ENCODE measurements at places on chromosomes 16 and 17.

- no peak for DNase-seq
These were observed 192.5 kb downstream of the ZNF423 start for GRCh38 chr16:49663081-49664065.

DNA sequence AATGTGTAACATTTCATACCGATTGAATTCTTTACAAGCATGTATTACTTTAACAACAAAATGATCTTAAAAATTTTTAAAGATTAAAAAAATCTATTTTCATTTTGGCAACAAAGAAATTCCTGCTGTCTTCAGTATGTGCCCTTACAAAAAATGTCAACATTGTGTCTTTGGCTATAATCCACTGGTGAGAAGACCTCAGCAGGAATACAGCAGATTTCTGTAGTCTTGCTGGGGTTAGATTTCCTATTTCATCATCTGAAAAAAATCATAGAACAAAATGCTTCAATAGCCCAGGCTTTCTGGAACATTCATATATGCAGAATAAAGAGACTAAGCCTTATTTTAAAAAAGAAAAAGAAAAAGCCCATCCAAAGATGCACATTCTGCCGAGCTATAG lies 129.1 kb upstream of the CA10 start:
- no peak for DNase-seq

GRCh38 chr17:28841901-28842281 lies 699 bp downstream of the FAM222B start:
- no peak for DNase-seq

DNA sequence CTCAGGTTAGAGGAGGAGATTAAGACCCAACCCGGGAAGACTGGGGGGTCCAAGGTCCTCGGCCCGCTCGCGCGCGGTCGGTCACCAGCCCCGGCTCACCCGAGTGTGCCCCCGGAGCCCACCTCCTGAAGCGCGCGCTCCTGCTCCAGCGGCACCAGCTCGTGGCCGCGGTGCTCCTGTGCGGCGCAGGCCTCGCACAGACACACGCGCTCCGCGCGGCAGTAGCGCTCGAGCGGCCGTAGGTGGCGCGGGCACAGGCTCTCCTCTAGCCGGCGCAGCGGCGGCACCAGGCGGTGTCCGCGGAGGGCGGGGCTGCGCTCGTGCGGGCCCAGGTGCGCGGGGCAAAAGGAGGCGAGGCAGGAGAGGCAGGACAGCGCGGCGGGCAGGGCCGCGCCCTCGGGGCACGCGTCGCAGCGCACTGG lies 618 bp downstream of the TRIM47 start:
- DNase-seq, result peak; percentile 71

GRCh38 chr16:11112723-11113348 lies 143.2 kb downstream of the SOCS1 start:
- no peak for DNase-seq

DNA sequence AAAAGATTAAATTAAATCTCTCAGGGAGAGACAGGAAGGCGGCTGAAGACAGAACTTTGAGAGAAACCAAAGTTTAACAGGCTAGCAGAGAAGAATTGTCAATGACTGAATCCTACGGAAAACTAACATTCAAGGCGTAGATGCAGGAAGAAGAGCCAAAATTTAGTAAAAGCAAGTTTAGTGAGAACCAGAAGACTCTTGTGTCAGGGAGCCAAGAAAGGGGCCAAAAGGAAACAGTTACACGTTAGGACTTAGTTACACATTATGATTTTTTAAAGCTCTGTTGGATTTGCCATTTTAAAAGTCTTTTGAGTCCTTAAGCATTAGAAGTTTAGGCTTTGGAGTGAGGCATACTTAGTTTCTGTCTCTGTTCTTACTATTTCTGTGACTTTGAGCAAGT lies 164.6 kb downstream of the CHD9 start:
- DNase-seq, result no peak

DNA sequence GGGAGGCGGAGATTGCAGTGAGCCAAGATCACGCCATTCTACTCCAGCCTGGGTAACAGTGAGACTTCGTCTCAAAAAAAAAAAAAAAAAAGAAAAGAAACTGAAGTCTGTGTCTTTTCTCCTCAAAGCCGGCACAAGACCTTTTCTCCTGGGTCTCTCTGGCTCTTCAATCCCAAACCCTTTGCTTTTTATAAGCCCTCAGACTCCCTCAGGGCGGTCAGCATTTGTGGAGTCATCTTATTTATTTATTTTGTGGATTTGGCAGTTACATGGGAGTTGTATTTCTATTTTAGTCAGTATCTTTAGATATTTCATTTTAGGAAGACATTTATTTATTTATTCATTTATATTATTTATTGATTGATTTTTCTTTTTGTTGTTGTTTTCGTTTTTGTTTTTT lies 57.7 kb upstream of the MAP3K14 start:
- DNase-seq, result no peak

DNA sequence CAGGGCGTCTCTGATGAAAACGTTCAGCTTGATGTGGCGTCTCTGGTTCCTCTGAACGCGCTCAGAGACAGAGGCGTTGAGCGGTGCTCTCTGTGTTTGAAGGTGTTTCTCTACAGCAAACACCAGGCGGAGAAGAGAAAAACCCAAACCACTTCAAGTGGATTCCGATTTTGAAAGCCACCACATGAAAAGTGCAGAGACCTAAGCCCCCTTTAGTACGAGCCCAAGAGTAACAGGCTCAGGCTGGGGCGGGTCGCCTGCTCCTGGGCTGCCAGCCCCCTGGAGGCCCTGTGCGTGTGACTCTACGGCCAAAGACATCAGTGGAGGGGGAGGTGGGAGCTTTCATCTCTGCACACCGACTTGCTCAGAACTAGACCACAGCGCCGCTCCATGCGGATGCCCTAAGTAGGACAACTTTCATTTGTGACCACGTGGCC lies 328.4 kb downstream of the MAF start:
- DNase-seq, result no peak

DNA sequence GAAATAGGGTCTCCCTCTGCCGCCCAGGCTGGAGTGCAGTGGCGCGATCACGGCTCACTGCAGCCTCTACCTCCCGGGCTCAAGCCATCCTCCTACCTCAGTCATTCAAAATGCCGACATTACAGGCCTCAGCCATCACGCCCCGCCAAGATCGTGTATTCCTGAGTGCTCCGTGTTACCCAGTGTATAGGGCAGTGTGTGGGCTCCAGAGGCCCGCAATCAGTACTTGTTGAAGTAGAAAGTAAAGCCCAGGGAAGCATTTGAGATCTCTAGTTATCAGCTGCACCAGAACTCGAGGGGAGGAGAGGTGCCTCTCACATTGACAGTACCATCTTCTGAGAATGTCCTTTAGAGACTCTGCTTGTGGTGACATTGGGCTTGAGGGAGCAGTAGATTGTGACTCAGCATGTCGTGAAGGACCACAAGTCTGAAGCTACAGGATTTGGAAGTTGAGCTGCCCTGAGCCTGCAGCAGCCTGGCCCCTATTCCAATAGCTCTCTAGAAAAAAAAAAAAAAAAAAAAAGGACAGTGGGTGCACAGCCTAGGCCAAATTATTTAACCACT lies 1.1 kb upstream of the PRPSAP1 start:
- no peak for DNase-seq

GRCh38 chr17:18119938-18120337 lies 11.4 kb downstream of the MYO15A start:
- no peak for DNase-seq

DNA sequence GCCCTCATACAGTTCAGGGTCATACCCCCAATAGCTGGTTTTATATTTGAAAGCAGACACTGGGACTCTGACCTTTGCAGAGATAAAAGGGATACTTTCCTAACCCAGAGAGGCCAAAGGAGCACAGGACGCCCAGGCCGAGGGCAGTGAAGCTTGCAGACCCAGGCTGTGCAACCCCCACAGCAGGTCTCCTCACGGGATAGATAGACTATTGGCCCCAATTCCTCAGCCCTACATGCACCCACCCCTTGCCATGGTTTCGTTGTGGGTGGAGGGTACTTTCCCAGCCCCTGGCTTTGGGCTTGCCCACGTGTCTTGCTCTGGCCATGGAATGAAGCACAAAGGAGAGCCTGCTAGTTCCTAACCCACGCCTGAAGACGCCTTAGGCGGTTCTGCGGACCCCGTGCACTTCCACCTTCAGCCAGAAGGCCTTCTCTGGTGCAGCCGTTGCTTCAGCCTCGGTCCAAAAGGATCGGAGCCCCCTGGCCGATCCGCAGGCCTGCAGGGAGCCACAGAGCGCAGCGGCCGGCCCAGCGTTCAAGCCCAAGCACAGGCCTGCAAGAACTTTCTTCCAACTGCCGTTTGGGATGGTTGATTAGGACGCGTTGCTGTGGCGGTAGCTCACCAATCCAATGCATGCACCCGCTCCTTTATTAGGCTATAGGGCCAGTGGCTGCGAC lies 9.8 kb upstream of the BRCA1 start:
- no peak for DNase-seq

- no peak for DNase-seq
These were observed 61.4 kb upstream of the IRX3 start for GRCh38 chr16:54347961-54348360.

GRCh38 chr16:1434644-1435592 lies 4.0 kb downstream of the PERCC1 start:
- no peak for DNase-seq

GRCh38 chr17:73319766-73320165 lies 8.0 kb upstream of the CDC42EP4 start:
- DNase-seq, result no peak

DNA sequence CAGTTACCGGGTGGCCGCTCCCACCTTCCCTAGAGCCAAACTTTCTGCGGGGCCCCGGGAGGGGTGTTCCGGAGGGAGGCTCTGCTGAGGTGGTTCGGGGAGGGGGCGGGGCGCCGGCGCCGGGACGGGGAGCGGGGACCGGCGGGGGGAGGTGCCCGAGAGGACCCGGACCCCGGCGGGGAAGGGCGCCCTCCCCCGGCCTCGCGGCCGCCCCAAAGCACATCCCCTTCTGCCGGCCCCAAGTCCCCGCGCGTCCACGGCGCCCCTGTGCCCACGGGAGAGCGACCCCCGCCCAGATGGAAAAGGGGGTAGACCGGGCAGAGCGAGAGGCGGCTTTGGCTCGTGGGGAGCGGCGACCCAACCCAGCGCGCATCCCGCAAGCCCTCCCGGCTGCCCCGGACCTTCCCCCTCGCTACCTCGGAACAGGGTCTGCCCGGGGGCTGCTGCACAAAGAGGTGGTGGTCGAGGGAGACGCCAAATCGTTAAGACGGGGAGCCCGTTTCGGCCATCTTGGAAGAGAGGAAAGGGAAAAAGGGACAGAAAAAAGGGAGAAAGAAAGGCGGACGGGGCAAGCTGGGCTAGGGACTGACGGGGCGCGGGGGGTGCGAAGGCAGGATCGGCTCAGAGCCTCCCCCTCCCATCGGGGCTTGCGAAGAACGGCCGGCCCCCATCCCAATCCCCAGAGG lies 530 bp downstream of the PCGF2 start:
- DNase-seq, result no peak

- no peak for DNase-seq
These were observed 105.5 kb downstream of the SPAG9 start for GRCh38 chr17:51015145-51015558.

DNA sequence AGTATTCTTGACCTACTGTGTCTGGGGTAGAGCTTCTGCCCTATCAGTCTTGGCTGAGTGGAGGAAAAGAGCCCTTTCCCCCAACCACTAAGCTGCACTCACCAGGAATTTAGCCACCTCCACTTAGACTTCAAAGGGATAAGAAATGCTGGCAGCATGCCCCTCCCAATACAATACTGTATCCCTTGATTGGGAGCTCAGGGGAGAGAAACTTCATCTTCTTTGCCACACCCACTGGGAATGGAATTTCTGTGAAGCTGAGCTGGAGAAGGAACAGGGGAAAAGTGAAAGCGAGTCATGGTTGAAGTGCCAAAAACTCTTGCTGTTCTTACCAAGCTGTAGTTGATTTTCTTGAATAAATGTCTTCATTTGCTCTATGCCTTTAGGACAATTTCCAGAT lies 68.8 kb downstream of the CEP112 start:
- no peak for DNase-seq

- DNase-seq, result no peak
These were observed 1196.6 kb downstream of the CDH11 start for GRCh38 chr16:63925221-63925620.

DNA sequence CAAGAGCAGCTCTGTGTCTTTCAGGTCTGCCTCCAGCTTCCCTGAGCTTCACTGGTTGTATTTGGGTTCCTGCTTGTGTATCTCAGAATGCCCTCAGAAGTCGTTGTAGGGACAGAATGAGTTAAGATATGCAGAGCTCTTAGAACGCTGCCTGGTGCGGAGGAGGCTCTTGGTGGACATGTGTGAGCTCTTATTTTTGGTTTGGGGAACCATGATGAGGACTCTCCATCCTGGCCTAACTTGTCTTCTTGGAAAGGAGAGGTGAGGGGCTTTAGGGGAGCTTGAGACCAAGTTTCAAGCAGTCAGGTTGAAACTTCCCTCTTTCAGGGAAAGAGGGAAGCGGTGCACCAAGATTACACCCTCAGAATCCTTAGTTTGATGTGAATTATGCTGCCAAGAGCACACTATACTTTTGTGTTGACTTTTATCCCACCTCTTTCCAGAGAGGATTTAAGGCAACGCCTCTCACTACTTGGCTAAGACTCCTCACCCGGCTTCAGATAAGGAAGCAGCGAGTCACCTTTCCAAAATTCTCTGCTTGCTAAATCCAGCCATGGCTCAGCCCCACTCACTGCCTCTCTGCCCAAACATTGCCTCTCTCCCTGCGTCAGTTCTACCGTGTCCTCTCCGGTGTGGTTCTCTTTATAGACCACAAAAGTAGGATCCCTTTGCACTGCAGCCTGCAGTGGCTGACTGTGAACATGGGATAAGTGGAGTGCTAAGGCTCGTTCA lies 12.7 kb downstream of the CDK5RAP3 start:
- DNase-seq, result no peak

GRCh38 chr16:67370661-67371060 lies 22.6 kb downstream of the TPPP3 start:
- DNase-seq, result no peak

GRCh38 chr17:35011671-35012216 lies 31.4 kb downstream of the LIG3 start:
- no peak for DNase-seq

DNA sequence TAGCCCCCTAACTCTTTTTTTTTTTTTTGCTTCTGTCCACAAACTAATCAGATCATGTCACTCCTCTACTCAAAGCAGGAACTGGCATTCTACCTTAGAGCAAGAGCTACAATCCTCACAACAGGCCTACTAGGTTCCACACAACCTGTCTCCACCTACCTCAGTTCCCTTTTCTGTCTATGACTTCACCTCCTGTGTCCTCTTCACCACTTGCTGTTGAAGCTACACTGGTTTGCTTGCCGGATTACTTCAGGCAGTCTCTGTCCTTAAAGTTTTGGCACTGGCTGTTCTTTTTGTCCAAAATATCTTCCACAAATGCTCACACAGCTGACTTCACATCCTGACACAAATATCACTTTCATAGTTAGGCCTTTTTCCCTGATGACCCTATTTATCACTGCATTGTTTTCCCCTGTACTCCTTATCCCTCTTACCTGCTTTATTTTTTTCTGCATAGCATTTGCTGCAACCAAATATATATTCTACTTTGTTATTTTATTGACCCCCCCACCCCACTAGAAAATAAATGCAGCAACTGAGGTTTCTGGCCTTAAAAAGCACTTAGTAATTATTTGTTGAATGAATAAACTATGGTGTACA lies 72.0 kb downstream of the KANSL1 start:
- no peak for DNase-seq

- DNase-seq, result peak; percentile 85
These were observed 10.3 kb downstream of the ZNF771 start for GRCh38 chr16:30417529-30418349.

Measured in dorsolateral prefrontal cortex (tissue), 122 donors.